Urinary bladder (tissue), 4 donors: ENCODE measurements at places on chromosomes 2 and 18.
A peak's percentile ranks its signal among the peaks of the same experiment; 100 is the strongest.

- no peak for DNase-seq
Measured at GRCh38 chr2:239392072-239392357, 8.8 kb downstream of the HDAC4 start.

DNA sequence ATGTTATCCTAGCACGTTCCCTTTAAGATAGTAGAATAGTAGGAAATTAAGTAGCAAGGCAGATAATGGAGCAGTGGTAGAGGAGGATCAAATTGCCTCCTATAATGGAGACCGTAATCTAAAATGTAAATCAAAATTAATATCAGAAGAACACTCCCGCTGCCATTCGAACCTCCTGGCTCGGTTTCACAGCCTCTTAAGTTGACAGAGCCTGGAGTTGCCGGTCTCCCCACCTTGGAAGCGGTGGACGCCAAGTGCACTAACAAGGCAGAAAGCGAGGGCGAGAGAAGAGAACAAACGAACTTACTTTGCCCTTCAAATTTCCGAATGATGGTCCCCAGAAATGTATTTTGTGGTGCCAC, 450 bp downstream of the KCNH7 start:
- DNase-seq = no peak

DNA sequence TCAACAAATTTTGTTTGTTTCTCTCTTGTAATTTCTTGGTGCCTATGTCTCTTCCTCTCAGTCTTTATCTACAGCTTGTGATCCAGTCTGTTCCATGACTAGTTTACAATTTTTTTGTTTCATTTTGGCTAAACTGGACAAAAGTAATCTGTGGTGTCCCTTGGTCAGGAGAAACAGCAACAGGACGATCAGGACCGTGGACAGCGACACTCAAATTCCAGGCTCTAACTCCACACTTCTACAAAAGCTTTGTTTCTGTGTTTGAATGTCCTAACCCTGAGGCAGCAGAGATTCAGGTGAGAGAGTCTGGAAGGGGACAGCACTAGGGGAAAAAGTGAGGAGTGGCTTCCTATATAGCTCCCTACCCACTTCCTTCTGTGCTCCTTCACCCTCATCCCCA, 593.3 kb upstream of the FANCL start:
- DNase-seq = peak; percentile 21

DNA sequence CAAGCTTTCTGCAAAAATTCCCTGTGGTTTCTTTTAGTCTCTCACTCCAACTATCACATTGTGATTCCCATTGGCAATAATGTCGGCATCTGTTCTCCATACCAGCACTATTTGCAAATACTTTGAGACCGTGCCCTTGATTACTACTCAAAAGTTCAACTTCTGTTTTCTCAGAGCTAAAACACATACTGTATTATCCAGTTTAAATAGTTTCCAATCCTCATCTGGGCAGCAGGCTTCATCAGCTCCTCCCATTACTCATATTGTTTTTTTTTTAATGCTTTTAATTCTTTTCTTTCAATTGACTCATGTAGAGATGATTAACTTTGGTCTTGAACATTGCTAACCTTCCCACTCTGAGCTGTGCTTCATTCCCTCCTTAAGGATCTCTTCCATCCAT, 135.8 kb downstream of the METTL8 start:
- no peak for DNase-seq

GRCh38 chr2:72841462-72842125, 15.8 kb upstream of the EXOC6B start:
- DNase-seq = no peak

- no peak for DNase-seq
Measured at GRCh38 chr2:200614249-200614648, 28.4 kb downstream of the AOX1 start.

- DNase-seq = no peak
Measured at GRCh38 chr2:118728984-118729383, 118.5 kb downstream of the EN1 start.

DNA sequence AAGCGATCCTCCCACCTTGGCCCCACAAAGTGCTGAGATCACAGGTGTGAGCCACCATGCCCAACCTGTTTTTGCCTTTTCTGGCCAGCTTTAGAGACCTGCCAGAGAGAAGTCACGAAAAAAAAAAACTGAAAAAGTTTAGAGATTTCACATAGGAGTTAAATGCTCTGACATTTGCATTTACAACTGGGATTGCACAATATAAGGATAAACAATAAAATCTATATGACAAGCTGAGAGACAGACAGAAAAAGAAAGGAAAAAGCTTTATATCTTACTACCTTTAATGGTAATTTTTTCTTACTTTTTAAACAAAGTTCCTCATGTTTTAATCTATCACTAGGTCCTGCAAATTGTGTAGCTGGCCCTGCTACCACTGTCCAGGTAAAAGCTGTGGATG, 466.5 kb downstream of the TXNL1 start:
- DNase-seq = no peak

GRCh38 chr2:189751080-189751658, 11.4 kb downstream of the OSGEPL1 start:
- DNase-seq = no peak

DNA sequence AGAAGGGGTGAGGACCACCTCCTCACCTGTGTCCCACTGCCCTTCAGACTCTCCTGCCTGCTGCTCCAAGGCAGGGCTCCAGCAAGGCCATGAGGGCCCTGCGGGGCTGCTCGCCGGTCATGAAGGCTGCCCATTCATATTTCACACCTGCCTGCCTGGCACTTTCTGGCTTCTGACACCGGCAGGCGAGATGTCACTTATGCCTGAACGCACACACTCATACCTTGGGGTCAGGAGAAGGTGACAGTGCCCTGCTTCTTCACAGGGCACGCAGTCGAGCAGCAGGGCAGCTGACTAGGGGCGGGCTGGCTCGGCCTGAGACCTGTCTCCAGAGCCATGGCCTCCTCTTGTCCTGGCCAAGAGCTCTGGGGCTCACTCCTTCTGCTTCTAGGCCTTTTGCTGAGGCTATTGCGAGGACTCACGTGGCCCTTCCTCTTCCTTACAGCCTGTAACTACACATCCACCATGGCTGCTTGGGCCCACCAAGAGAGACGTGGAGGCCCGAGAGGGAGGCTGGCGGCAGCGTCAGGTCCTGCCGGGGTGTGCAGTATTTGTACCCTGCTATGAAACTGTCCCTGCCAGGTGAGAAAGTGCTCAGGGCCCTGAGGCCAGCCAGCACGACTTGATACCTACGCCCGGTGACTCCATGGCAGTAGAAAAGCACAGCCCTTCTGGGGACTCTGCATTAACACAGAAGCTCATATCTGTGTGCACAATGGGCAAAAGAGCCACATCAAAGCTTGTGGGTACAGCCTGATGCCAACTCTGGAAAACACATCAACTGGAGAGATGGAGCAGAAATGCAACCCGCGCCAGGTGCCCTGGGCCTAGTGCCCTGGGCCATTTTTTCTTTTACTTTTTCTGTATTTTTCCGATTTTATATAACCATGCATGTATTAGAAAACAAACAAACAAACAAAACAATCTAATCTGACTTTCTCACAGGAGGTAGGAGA, 30.6 kb downstream of the HS6ST1 start:
- no peak for DNase-seq

DNA sequence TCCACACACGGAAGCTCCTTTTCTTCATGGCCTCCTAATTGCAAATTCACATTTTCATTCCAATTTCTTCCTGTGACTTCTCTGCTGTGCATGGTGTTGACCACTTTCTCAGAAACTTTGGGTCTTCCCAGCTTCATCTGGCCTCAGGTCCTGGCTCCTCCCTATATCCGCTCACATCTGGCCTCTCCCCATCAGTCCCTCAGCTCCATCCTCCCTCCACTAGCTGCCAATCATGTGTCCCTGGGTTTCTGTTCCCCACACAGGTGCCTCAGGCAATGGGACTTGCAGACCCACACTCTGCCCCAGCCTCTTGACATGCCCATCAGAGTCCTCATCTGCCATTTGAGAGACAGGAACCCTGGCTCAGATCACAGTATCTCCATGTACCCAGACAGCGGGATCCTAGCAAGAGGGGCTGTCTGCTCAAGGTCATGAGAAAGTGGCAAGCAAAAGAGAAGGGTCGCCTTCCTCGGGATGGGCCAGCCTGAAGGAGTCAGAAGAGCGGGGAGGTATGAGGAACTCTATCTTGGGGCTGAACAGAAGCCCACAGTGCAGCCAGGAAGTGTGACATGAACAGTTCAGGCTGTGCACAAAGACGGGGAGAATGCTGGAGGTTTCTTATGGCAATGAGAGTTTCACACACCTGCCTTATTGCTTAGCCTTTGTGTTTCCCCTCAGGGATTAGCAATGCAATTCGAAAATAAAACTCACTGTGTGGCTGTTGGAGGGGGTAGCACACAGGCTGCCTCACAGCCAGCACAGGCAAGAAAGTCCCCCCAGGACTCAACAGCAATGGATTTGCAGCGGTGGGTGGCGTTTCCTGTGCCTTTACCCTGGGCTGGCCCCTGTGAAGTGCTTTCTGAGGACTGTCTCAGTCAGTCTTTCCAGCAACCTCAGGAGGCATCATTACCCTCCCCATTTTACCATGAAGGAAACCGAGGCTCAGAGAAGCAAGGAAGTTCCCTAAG, 69.5 kb downstream of the COPS8 start:
- DNase-seq = no peak

DNA sequence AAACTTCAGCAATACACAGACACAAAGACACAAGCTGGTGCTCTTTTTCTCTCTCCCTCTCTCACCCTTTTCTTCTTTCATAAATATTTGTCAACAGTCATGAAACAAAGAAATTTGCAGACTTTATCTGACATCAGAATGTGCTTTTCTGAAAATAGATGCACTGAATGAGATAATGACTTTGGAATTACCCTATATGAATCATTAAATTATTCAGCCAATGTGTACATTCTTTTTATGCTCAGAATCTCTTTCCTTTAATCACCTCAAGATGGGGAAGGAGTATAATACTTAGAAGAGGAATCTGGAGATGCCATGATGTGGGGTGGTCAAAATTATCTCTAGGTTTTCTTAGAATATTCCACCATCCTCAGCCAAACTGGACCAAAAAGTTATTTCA, 289.9 kb downstream of the LRRTM1 start:
- no peak for DNase-seq

DNA sequence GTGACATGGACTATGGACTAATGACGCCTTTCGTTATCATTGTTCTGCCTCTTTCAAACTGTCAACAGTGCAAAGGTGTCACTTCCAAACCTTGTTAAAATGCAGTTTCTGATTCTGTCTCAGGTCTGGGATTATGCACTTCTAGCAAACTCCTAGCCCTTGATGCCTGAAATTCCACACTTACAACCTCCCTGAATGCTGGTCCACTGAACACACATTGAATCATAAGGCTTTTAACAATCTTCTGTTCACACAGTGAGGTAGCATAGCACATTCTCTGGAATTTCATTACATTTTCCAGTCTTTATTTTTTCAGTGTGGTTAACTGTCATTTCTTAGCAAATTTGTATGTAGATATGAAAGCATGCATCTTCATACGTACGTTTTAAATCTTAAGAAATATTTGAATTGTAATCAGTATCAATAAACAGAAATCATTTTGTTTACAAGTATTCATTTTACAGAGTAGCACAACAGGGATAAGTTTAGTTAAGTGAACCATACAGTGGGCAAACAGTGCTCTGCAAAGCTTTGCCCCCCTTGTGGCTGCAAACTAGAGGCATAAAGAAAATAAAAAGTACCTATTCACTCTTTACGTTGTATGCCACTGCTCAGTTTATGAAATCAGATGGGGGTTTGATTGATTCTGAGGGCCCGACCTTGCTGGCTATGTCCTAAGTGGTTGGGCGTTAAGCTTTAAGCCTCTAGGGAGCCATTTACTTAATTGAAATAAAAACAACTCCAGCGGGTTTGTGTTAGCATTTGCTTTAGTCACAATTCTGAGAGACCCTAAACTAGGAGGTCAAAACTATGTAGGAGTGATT, 250.8 kb downstream of the LRRTM1 start:
- no peak for DNase-seq

GRCh38 chr18:2471523-2471922, 99.8 kb downstream of the METTL4 start:
- DNase-seq = no peak

GRCh38 chr2:229296536-229296935, 25.4 kb upstream of the PID1 start:
- DNase-seq = no peak

DNA sequence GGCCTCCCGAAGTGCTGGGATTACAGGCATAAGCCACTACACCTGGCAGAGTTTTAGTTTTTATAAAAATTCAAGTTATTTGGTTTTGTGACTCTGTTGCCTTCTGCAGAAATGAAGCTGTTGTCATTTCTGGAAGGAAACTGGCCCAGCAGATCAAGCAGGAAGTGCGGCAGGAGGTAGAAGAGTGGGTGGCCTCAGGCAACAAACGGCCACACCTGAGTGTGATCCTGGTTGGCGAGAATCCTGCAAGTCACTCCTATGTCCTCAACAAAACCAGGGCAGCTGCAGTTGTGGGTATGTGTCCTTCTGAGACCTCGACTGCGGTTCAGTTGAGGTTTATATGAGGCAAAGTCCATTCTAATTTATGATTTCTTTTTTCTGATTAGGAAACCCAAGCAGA, 7.2 kb downstream of the MTHFD2 start:
- DNase-seq = no peak

- no peak for DNase-seq
Measured at GRCh38 chr18:43789234-43790000, 512.1 kb upstream of the SYT4 start.

DNA sequence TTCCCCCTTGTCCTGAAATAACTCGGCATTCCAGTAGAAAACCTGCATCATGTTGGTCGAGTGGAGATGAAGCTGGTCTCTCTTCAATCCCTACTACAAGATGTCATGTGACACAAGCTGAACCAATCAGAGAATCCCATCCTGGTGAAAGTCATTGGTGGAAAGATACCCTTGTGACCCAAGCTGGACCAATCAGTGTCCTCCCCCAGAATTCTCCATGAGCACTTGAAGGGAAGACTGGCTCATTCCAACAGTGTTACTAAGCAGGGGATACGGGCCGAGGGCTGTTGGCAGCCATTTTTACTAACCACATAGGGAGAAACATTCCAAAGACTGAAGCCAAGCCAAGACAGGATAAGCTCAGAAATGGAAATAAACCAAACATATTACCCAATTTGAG, 298.3 kb downstream of the ICOS start:
- no peak for DNase-seq

DNA sequence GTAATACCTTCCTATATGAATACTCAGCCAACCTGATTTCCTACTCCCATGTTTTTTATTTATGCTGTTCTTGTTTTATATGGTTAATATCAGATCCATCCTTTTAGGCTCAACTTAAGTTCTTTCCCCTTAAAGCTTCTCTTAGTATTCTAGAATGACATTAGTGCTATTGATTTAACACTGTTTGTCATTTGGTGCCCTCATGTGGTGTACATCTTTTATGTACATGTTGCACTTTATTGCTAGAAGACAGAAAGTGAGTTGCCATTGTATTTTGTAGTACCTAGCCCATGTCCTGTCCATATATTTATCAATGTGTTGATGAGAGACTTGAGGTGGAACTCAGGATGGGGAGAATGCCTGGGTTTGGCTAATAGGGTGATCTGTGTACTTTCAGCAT, 2.5 kb downstream of the HTRA2 start:
- DNase-seq = no peak

- DNase-seq = no peak
Measured at GRCh38 chr18:36663312-36663711, 165.5 kb downstream of the TPGS2 start.

GRCh38 chr2:54787755-54788366, 64.4 kb downstream of the EML6 start:
- no peak for DNase-seq
